ENCODE measurements at places on chromosomes 1 and 21.

- DNase-seq: no peak
Measured at GRCh38 chr1:156816561-156817328, at the start of gene SH2D2A. TSS of gene SH2D2A (minus strand) at chr1:156816848. CDS start at chr1:156816708, 140 bp downstream.

DNA sequence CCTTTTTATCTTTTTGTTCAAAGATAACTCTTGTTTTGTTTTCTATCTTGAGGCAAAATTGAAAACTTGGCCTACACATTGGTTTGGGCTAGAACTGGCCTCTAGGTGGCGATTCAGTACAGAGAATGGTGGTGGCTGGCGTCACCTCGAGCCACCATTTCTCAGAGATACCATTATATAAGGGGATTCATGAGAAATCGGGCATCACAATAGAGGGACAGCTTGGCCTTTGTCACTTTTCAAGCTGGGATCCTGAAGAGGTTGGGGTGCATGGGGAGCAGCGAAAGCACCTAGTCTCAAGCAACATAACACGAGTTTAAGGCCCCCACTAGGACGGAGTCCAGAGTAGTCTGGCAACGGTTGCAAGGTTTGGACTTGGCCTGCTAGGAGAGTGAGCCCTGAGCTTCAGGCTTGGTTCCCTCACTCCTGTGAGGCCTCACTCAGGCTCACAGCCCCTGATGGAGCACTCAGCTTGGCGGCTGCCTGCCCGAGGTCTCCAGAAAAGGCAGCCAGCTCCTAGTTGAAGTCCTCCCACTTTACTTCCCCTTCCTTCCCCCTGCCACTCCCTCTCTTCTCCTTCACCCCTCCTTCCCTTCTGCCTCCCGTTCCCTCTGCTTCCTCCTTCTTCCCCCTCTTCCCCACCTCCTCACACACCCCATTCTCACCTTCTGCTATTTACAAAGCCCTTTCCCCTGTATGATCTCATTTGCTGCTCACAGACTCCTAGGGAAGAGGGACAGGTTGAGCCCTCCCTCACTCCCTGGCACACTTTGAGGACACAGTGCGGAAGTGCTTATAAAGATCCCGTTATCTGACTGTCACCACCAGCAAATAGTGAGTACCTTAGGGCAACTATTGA is 67.8 kb downstream of the LRIG2 start:
- peak; percentile 11 for DNase-seq

DNA sequence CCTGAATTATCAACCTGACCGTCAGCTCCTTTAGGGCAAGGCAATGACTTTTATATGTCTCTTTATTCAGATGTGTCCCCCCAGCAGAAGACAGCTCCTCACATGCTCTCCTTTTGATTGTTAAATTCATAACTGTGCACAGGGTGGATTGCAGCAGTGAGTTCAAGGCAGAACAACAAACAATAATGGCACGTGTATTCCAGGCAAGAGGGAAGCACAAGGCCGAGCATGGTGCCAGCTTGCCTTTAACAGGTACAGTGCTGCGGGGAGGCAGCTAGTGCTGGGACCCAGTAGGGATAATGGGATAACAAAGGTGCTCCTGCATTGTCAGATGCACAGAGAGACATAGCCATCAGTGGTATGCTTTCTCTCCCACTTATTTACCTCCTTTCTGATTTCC is 248.4 kb downstream of the RHOU start:
- no peak for DNase-seq

DNA sequence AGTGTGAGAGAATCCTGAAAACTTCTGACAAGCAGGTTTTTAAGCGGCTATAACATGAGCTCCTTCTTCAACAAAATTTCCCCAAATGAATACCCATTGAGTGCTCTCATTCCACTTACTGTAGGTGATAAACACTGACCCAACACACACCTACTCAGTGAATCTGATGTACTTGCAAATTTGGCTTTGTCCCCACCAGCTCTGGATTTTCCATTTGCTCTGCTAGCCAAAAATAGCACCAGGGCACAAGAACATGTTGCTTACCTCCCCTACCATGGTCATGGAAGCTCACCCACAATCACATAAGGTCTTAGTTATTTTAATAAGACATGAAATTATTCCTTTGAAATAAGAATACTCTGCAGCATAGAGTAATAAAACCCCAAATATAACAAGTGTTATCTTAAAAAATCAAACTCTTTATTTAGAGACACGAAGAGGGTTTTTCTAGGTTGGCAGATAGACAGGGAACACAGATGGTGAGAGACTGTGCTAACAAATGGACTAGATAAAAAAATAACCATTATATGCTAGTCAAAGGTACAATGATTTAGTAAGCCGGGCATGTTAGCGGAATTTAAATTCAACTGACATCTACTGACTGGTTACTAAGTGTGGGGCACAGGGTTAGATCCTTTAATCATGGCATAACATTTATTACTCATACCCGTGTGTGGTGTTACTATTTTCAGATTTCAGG is 291.9 kb downstream of the KCNH1 start:
- no peak for DNase-seq

- DNase-seq: no peak
Measured at GRCh38 chr1:156920233-156921052, at the start of gene LRRC71. TSS of gene LRRC71 (plus strand) at chr1:156920632. CDS start at chr1:156920804, 172 bp downstream.

DNA sequence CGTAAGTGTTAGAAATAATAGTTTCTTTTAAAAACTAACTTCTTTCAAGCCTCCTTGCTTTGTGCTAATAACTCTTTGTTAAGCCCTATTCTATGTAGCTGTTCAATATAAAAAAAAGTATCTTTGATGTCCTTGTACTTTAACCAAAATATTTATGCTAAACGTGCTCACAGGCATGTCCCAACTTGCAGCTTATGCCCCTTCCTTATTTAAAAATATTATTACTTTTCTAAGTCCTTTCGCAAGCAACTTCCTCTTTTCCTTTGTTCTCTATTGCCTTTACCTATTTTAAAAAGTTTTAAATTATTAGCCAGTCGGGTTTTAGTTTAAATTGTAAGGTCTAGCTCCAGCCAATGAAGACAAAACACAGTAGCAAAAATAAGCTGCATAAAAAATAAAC is 43.4 kb upstream of the NBPF3 start:
- no peak for DNase-seq

DNA sequence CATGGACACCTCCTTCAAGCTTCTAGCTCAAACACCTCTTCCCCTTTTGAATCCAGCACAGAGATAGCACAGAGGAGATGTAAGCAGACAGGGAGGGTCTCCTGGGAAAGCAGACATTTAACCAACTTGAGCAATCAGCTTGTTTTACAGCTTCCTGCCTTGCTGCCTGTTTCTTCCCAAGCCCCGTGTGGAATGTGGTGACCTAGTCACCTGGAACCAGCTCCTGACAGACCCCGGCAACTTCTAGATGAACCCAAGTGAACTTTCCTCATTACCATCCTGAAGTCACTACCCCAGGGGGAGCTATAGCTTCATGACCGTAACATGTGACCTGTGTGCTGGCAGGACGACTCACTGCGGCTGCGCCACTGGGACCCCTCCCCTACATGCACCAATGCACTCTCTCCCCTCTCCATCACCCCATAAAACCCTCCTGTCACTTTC is 24.1 kb upstream of the TTF2 start:
- no peak for DNase-seq

DNA sequence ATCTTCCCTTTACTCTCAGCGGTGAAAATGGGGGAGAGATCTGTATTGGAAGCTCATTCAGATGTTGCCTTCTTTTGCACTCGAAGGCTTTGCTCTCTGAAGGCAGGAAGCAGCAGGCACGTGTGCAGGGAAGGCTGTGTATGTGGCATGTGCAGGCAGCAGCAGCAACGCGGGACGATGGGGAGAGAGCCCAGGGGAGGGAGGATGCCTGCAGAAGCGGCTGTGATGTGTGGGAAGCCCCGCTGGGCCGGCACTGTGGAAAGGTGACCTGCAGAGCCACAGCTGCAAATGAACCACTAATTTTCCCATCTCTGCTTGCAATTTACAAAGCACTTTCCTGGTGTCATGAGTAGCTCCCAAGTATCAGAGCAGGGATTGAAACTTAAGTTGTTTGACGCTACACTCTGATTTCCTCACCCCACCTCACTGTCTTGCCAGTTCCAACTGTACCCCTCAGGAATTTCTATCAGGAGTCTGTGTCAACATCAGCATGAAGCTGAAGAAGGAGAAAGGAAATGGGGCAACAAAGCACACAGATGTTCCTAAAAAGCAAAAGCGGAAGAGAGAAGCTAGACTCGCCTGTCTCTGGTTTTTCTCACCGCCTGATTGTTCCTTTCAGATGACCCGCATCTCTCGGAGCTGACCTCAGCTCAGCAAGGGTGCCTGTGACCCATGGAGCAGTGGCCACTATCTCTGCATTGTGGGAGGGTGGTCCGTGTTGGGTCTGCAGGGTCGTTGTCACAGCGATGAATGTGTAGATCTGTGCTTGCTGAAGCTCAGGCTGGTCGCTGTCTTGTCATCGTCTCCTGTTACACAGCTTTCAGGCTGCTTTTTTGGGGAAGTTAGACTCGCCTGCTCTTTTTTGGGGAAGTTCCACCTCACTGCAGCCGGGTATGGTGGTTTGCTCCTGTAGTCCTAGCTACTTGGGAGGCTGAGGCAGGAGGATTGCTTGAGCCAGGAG is 156.1 kb downstream of the KIF26B start:
- no peak for DNase-seq

DNA sequence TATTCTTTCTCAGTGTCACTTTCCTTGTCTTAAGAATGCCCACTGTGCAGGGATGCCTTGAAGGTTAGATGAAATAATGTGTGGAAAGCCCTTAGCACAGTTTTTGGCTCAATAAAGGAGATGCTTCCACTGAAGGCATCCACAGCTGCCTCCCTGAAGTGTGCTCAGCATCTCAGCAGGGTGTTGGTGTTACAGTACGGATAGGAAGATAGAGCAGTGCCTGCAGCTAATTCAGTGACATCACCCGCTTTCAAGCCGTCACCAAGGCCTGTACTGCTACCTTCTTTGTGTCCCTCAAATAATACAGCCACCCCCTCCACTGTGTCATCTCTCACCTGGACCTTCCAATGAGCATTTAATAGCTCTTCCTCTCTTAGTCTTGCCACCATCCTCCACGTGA is 59.0 kb downstream of the NDUFS5 start:
- no peak for DNase-seq

GRCh38 chr1:94418664-94419655 is 771 bp downstream of the ABCD3 start:
- peak; percentile 44 for DNase-seq

DNA sequence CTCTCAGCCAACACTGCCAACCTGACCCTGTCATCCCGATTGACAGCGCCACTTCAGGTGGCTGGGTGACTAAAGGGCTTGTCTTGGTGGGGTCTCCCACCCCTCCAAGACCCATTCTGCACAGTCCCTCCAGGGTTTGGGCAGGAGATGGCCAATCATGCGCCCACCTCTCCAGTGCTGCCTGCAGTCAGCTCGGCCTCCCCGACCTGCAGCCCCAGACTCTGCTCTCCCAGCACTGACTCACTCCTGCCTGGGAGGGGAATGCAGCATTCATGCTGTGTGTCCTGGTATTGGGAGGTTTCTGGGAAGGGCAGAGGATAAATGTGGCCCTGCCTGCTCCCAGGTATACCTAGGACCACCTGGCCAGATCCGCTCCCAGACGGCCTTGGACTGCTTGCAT is 9.7 kb downstream of the TMEM81 start:
- no peak for DNase-seq

DNA sequence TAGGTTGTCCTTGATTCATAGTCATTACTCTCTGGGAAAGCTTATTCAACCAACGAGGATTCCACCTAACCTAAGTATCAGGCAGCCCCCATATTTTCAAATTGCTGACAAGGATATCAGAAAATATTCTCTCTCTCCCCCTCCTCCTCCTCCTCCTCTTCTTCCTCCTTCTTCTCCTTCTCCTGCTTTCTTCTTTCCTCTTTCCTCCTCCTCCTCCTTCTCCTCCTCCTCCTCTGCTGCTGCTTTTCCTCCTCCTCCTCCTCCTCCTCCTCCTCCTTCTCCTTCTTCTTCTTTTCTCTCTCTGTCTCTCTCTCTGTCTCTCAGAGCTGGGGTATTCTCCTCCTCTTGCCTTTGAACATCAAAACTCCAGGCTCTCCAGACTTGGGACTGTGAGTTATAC is 2.5 kb upstream of the IGSF9 start:
- no peak for DNase-seq

DNA sequence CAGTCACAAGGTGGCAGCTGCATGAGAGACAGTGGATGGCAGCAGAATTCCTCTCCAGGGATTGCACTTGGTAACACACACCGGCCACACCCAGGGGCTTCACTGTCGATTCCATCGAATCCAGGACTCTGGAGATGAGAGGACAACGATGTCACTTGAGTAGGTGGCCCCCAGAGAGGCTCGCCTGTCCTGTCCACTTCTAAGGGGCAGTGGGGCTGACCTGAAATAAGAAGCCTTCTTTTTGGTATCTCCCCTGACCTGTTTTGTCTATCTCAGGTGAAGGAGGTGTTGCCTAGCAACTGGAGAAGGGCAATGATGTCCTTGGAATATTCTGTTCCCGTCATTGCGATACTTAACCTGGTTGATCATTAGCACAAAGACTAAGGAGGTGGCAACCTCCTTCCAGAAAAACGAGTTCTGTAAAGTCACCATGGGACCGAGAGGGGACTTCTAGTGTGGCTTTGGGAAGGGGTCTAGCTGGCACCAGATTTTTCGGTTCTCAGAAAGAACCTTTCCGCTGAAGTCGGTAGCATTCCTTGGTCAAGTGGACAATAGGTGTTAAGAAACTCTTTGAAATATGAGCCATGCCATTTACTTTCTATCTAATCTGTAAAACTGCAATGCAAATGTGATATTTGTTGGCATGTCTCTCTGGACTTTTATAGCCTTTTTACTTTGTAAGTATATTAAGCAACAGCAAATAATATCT is 85.2 kb upstream of the TMPRSS2 start:
- DNase-seq: no peak

- DNase-seq: no peak
Measured at GRCh38 chr21:21114461-21114860, 116.3 kb downstream of the NCAM2 start.

- no peak for DNase-seq
Measured at GRCh38 chr1:5485968-5486696, 506.1 kb downstream of the NPHP4 start.

DNA sequence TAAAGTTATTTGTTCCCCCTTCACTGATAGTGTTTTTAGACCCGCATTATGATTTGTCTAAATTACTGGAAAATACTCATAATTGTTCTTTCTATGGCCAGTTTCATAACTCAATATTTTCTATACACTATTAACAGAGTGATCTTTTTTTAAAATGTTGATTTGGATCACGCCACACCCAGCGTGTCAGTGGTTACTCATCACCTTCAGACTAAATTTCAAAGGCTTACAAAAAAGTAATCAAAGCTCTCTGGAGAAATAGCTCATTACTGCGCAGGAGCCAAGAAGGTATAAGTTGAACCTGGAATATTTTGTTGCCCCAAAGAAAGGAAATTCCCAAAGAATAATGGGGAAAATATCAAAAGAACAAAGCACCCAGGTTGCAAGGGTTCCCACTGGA is 104.9 kb downstream of the EVI5 start:
- no peak for DNase-seq

- no peak for DNase-seq
Measured at GRCh38 chr1:239139801-239140200, 246.6 kb upstream of the CHRM3 start.

- no peak for DNase-seq
Measured at GRCh38 chr21:36664662-36664990, 34.3 kb upstream of the SIM2 start.

DNA sequence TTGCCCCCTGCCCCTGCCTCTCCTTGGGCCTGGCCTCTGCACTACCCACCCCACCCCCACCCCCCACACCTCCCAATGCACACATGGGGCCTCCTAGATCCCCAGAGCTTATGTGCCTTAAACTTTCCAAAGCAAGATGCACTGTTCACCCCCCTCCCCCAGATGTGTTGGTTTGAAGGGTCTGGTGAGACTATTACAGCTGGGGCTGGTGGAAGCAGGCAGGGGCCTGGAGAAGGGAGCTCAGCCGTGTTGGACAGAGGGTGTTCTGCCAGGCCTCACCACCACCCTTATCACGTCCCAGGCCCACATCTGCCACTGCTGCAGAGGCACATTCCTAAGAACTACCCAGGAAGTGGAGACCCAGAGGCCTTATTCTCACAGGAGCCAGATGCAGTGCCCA is 18.3 kb upstream of the RSPO1 start:
- DNase-seq: no peak
